Esophagus (tissue), 2 donors: ENCODE measurements at places on chromosomes 6 and 20. TPM values are rescaled to one million over a fixed set of nuclear protein-coding genes. Genes with fewer than 3 reads are reported as not detected.

Gene TP53TG5
- polyA plus RNA-seq = not detected

Gene PAK5
- 0.39 TPM for polyA plus RNA-seq

Gene HLA-G
- 0.12 TPM for polyA plus RNA-seq

Gene SOD2
- polyA plus RNA-seq = 167 TPM

Gene FAM184A
- 0.73 TPM for polyA plus RNA-seq

Gene MRPS18B
- polyA plus RNA-seq = 20.1 TPM

Gene FAM162B
- 0.71 TPM for polyA plus RNA-seq

Gene TXLNB
- polyA plus RNA-seq = 0.16 TPM

Gene SEMG1
- polyA plus RNA-seq = not detected

Gene ZSCAN31
- polyA plus RNA-seq = 5.5 TPM

Gene OPRM1
- polyA plus RNA-seq = not detected

Gene SMPDL3A
- 4.9 TPM for polyA plus RNA-seq

Gene E2F3
- 3.9 TPM for polyA plus RNA-seq

Gene BPIFA2
- polyA plus RNA-seq = not detected

Gene RNF182
- 0.06 TPM for polyA plus RNA-seq

Gene CDH22
- 0.55 TPM for polyA plus RNA-seq

Gene GLP1R
- not detected for polyA plus RNA-seq

Gene TRIM40
- polyA plus RNA-seq = 0.02 TPM

Gene ZC2HC1B
- polyA plus RNA-seq = 0.08 TPM

Gene SLC17A2
- not detected for polyA plus RNA-seq

Gene EEF1A2
- 7.3 TPM for polyA plus RNA-seq
